Stimulated activated CD4-positive, alpha-beta T cell treated with anti-CD3 and anti-CD28 coated beads, Interleukin-12 subunit alpha, Interleukin-12 subunit beta, amount 100 ng/mL, for 4 hours (primary cell): ENCODE measurements at places on chromosomes 5 and 9.

GRCh38 chr5:81427566-81427965, 33.6 kb upstream of the ACOT12 start:
- no peak for DNase-seq

- no peak for DNase-seq
Measured at GRCh38 chr5:125059255-125060002, 313.0 kb upstream of the ZNF608 start.

DNA sequence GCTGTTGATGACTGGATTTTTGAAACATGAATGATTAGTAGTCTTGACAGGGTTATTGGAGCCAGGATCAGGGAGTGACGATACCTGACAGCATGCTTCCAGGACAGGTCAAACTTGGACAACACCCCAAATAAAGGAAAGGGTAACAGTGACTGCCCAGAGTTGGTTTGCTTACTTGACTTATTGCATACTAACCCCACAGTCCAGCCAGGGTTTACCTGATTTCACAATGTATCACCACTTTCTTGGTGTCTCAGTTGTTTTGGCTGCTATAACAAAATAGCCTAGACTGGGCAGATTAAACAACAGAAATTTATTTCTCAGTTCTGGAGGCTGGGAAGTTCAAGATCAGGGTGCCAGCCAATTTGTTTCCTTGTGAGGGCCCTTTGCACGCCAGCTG, 301.0 kb upstream of the VLDLR start:
- DNase-seq, result no peak

GRCh38 chr5:149202910-149203451, 61.7 kb downstream of the ABLIM3 start:
- no peak for DNase-seq

DNA sequence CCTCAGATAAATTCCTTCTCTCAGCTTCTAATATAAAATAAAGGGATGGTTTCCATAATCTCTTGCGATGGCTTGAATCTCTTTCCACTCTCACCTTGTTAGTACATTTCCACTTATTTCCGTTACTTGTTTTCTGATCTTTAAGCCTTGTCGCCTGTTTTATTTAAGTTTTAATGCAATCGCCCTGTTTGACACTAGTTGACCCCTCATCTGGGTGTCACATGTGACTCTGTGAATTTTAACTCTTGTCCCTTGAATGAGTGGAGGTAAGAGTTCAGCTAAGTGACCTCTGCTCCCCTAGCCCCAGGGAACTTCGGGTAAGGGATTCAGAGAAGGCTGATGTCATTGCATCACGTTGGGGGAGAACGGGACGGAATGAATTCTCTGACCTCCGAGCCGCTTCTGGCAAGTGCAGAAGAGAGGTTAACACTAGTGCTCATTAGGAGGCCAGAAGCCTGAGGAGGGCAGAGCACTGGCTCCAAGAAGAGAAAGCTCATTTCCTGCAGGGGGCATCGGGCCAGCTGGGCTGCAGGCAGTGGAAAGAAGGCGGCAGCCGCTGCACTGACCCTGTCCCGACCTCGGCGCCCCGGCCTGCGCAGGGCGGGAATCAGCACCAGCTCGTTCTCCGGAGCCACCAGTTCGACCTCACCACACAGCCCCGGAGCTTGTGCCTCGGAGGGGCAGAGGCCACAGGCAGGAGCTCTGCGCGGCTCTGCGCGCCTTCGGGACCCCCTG, 569 bp downstream of the HINT2 start:
- DNase-seq, result no peak

DNA sequence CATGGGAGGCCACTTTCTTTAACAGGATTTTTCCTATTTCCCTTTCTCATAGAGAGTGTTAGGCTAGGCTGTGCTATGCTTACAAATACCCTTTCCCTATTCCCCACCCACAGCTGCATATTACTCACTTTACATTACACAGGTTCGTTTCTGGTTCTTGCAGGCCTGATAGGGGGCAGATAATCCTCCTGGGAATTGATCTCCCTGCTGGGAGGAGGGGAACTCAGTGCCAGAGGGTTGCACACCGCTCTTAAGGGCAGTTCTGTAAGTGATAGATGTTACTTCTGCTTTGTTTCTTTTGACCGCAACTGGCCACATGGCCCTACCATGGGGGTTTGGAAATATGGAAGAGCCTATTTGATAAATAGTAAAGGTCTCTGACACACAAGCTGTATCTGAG, 54.0 kb upstream of the NTRK2 start:
- DNase-seq, result no peak

GRCh38 chr9:32395510-32396216, 11.2 kb downstream of the ACO1 start:
- no peak for DNase-seq

DNA sequence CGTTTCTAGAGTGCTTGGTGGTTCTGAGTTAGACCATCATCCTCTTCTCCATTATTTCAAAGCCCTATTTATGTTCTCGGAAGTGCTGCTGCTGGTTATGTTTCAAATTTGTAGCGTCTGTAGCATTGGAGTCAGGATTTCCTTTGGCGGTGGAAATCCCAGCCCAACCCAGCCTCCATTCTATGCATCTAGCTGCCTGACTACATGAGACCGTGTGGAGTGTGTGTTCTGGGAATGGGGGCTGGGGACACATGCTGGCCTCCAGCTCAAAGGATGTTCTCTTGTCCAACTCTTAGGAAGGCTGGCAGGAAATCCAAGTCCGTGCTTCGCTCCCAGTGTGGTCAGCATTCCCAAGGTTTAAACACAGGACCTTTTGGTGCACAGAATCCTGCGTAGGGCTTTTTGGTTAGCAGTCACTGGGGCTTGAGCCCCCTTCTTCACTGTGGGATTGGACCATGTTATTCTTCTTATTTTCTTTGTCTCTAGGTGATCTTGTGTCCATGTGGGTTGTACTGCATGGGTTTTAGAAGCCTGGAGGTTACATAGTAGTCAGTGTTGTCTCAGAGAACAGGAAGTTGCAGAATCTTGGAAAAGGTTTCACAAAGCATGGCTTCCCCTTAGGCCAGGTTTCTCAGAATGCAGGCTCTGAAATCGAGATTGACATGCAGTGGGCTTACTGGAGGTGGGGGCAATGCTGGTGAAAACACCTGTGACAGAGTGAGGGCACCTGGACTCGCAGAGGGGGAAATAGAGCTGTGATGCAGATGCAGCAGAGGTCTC, 132.2 kb downstream of the ARHGAP26 start:
- DNase-seq, result no peak

- no peak for DNase-seq
Measured at GRCh38 chr5:143435210-143435657, 31.7 kb upstream of the NR3C1 start.

- no peak for DNase-seq
Measured at GRCh38 chr9:27426511-27427271, 97.4 kb upstream of the IFNK start.

- DNase-seq, result no peak
Measured at GRCh38 chr9:90861380-90861779, 59.8 kb downstream of the SYK start.

GRCh38 chr9:93128715-93129224, 5.3 kb downstream of the NINJ1 start:
- DNase-seq, result no peak

DNA sequence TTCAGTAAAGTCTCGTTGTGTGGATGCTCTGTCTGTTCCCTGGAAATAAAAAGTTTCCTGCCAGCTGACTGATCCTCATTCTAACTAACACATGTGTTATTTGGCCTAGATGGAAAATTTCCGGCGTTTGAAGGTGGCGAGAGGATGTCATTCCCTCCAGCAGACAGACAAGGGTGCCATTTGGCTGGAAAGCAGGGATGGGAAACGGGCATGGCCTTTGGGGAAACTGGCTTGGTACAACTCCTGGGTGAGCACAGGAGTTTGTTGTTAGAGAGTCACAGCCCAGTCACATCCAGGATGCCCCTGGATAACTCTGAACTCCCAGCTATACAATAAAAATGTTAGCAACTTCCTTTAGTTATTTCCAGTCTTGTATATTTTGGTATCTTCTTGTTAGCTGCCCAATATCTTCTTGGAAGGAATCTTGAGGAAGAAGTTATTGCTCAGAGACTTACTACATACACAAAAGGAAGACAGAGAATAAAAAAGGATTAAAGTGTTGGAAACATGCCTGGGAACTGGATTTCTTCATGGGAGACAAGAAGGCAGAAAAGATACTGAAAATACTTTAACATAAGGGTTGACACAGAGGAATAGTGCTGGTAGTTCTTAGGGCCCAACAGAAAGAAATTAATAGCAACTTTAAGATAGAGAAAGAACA, 41.9 kb downstream of the TEK start:
- DNase-seq, result no peak

DNA sequence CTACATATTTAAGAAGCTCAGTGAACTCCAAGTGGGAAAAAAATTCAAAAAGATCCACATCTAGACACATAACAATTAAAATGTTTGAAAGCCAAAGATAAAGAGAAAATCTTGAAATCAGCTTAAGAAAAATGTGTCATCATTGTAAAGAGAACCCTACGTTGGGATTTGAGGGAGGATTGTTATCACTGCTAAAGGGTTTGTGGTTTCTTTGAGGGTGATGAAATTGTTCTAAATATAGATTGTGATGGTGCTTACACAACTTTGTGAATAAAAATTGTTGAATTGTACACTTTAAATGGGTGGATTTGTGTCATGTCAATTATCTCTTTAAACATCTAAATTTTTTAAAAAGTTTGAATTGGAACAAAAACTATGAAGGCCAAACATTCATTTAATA, 92.2 kb upstream of the ADAMTS19 start:
- DNase-seq, result no peak

- no peak for DNase-seq
Measured at GRCh38 chr5:128537221-128537999, 635 bp downstream of the FBN2 start.
